ENCODE measurements at places on chromosomes 11 and 22.

DNA sequence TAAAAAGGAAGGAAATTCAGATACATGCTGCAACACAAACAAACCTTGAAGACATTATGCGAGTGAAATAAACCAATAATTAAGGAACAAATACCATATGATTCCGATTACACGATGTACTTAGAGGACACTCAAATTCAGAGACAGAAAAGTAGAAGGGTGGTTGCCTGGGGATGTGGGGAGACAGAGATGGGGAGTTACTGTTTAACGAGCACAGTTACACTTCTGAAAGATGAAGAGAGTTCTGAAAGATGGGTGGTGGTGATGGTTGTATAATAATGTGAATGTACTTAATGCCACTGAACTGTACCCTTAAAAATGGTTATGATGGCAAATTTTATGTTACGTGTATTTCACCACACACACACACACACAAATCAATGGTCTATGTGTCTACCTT lies 14.7 kb downstream of the ZBTB44 start:
- no peak for DNase-seq

GRCh38 chr11:4962816-4963215 lies 7.3 kb upstream of the OR51A2 start:
- DNase-seq, result no peak

GRCh38 chr22:26474682-26475081 lies 8.9 kb downstream of the HPS4 start:
- no peak for DNase-seq

GRCh38 chr22:46465345-46465720 lies 72.1 kb downstream of the CELSR1 start:
- no peak for DNase-seq

GRCh38 chr11:43830928-43831440 lies 49.6 kb upstream of the ALKBH3 start:
- peak; percentile 51 for DNase-seq

GRCh38 chr22:27788500-27789288 lies 12.9 kb downstream of the MN1 start:
- DNase-seq, result no peak

DNA sequence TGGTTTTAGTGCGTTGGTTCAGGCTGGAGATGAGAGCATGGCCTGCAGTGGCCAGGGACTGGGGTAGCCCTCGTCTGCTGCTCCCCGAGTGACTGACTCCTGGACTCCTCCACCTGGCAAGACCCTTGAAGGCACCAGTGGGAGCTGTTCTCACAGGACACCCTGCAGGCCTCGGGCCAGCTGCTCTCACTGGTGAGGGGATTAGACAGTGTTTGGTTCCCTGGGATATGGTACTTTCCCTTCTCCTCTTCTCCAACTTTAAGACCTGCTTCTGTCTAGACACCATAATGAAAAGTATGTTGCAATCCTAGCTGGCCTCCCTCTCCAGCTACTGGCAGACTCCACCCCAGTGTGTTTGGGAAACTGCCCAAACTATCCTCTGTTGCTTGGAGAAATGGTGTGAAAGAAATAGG lies 168.8 kb upstream of the CADM1 start:
- DNase-seq, result no peak

DNA sequence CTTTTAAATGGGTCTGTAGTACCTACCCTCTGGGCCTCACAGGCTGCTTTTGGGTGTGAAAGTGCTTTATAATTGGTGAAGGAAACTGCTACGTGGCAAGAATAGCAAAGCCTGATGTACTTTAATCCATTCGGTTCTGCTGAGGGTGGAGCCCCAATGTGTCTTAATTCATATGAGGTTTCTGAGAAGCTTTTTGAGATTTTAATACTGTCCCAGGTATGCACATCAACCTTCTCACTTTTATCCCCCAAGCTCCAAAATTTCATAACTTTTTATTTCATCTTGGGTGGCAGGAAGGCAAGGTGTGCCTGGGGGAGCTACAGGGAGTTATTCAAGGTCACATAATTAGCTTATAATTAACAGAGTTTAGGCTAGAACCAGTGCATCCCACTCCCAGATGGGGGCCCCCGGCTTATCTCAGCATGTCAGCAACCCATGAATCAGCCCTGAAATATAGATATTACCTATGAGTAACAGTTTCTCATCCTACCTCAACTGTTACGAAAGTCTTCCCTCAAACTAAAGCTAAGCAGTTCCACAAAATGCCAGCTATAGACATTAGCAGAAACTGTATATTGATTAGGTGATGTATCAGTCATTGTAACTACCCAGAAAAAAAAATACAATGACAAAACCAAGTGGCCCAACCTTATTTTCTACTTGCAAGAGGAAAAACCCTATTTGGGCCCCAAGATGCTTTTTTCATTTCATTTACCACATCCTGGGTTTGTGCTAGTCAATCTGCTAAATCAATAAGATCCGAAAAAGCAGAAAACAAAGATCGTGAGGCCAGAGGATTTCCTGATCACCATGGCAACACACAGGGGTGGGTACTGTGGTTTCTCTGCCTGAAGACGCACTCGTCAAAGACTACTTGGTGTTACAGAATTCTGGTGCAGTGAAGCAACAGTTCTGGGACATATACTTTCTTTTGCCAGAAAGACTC lies 26.7 kb downstream of the CD44 start:
- DNase-seq, result peak; percentile 63

GRCh38 chr11:102081313-102081712 lies 28.9 kb upstream of the YAP1 start:
- DNase-seq, result no peak

GRCh38 chr11:86101493-86101892 lies 32.6 kb upstream of the PICALM start:
- DNase-seq, result no peak

- no peak for DNase-seq
Measured at GRCh38 chr22:39851606-39852315, 41.8 kb downstream of the ENTHD1 start.

- no peak for DNase-seq
Measured at GRCh38 chr11:30462421-30462820, 123.7 kb downstream of the MPPED2 start.

DNA sequence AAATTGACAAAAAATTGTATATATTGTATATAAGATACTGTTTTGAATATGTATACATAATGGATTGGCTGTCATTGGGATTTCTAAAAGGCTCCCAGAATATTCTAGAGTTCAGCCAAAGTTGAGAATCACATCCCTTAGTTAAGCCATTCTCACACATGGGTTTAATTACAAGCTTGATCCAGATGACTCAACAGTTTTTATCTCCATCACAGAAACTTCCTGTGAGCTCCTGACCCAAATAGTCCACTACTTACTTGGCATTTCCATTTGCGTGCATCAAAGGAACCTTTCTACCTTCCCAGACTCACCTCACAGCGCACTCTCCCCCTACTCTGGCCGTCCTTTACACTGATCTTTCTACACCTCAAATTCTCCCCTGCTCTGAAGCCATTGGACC lies 184.8 kb upstream of the ARHGAP20 start:
- DNase-seq, result no peak

DNA sequence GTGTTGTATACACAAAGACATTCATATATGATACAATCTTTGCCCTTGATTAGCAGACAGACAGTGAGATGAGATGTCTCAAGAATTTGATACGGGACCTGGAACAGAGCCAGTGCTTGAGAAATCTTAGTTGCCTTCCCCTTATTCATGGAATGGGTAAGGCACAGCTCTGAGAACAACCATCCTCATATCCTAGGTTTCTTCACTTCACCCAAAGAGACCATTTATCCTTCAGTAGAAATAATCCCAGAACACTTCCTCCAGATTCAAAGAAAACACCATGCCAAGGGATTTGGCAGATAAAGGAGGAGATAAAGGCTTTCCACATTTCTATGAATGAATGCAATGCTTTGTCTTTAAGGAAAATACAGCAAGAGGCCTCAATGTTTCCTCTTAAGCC lies 8.8 kb upstream of the IZUMO1R start:
- DNase-seq, result no peak

DNA sequence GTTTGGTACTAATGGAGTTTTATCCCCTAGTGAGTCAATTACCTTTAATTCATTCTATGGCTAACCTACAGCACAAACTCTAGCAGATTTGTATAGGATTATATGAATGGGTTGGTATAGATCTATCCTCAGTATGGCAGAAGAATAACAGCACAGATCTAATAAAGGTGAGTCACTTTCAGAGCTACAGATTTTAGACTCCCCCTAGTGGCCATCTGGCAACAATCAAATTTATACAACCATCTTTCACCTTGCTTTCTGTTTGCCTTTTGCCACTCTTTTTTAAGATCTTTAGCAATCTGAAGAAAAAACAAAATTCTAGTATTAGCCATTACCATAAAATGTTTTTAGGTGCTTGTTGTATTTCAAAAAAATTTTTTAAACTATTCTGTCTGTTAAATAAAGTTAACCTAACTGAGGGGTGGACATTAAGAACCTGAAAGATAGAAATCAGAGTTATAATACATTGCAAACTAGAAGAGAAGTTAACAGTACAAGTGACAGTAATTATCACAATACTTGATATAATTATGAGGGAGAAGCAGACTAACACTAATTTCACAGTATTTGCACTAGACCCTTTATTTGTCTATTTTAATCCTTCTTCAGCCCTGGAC lies 25.8 kb downstream of the DDIAS start:
- no peak for DNase-seq

GRCh38 chr11:69620683-69621290 lies 20.2 kb upstream of the CCND1 start:
- DNase-seq, result no peak

- no peak for DNase-seq
Measured at GRCh38 chr22:27668828-27669797, 132.4 kb downstream of the MN1 start.

- DNase-seq, result no peak
Measured at GRCh38 chr11:118813551-118813950, 22.6 kb upstream of the DDX6 start.

- no peak for DNase-seq
Measured at GRCh38 chr11:78789375-78789774, 214.7 kb upstream of the NARS2 start.

DNA sequence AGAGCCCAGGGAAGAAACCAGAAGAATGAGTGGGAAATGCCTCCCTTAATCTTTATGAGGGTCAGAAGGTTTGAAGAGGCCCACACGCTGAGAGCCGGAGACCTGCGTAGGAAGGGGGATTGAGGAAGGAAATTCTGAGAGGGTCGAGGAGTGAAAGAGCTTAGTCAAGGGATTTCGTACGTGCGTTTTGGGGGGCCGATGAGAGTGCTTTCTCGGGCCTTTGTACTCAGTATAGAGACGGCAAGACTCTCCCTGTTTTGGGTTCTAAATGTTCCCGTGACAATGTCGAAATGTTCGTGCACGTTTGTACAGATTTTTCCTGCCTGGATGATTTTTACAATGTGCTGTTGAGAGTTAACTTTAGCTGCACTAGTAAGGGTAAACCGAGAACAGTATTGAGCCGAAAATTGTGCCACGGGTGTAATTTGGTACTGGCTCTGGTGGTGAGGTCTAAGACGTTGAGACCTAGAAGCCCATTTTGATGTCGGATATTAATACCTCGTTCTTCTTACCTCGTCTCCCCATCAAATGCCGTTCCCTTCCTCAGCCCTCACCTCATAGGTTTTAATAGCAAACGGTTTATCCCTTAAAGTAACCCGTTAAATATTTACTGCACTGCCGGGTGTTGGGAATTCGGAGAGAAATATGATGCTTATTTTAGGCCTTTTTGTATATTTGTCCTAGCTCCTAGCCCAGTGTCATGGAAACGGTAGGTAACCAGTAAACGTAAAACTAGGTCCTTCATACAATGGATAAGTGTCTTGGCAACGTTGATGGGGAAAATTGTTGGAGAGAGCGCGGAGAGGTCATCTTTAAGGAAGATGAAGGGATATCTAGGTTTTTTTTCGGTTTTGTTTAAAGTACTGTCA lies 734 bp downstream of the C11orf58 start:
- no peak for DNase-seq

GRCh38 chr11:75481922-75482606 lies 43.7 kb downstream of the GDPD5 start:
- no peak for DNase-seq

Data from stimulated activated CD4-positive, alpha-beta T cell treated with anti-CD3 and anti-CD28 coated beads, Interleukin-4, amount 100 ng/mL, for 1 hour (primary cell).